GM12891 (cell line): ENCODE measurements at places on chromosomes 12 and 14.
A peak's percentile ranks its signal among the peaks of the same experiment; 100 is the strongest.

DNA sequence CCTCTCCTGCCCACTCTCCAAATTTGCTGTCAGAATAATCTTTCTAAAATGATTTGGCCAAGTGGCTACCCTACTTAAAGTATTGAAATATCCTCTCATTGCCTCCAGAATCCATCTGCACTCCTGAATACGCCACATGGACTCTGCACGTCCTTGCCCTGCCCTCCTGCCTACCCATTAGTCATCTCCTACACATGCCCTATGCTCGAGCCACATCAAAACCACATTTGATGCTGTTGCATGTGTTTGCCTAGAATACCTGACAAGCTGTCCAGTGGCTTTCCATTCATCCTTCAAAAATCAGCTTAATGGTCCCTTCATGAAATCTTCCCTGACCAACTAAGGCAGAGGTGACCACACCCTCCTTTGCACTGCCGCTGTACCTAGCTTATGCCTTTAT, 17.0 kb downstream of the VCPKMT start:
- no peak for DNase-seq

DNA sequence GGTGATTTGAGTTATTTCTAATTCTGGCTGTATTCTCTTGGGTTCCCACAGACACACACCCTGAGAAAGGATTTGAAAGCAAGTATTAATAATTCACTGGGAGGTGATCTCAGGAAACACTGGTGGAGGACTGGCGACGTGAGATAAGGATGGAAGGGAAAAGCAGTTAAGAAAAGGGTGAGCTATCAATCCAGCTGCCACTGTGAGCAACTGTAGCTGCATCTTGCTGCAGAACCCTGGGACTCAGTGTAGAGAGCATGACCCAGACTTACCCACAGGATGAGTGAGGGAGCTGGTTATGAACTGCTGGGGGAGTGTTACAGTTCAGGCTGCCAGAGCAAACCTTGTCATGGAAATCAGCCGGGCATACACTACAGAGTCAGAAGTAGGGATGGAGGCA, 71.9 kb downstream of the RESF1 start:
- no peak for DNase-seq

- no peak for DNase-seq
Measured at GRCh38 chr12:56081393-56082347, 1.7 kb downstream of the ERBB3 start.

GRCh38 chr14:105249182-105250007, 1.1 kb downstream of the BTBD6 start:
- DNase-seq: no peak

DNA sequence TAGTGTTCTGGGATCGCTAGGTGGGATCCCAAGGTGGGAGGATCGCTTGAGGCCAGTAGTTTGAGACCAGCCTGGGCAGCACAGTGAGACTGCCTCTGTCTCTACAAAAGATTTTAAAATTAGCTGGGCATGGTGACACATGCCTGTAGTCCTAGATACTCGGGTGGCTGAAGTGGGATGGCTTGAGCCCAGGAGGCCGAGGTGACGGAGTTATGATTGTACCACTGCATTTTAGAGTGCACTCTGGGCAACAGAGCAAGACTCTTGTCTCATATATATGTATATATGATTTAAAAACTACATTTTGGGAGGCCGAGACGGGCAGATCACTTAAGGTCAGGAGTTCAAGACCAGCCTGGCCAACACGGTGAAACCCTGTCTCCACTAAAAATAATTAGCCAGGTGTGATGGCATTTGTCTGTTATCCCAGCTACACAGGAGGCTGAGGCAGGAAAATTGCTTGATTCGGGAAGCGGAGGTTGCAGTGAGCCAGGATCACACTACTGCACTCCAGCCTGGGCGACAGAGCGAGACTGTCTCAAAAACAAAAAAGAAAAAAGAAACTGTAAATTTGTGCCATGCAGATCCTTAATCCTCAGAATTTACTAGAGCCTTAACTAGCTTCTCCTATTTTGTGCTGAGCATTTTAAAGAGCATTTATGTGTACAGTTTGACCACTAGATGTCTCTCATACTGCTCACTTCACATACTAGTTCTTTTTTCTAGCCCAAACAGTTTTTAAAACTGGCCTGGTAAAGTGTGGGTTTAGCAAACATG, 114.8 kb downstream of the MON2 start:
- DNase-seq: no peak

- no peak for DNase-seq
Measured at GRCh38 chr14:57761800-57762199, 104.1 kb downstream of the SLC35F4 start.

- DNase-seq: no peak
Measured at GRCh38 chr12:113267621-113268020, 46.4 kb downstream of the TPCN1 start.

GRCh38 chr14:45253754-45254310, 830 bp upstream of the MIS18BP1 start:
- no peak for DNase-seq

- no peak for DNase-seq
Measured at GRCh38 chr14:72608391-72609204, 285.3 kb downstream of the DPF3 start.

DNA sequence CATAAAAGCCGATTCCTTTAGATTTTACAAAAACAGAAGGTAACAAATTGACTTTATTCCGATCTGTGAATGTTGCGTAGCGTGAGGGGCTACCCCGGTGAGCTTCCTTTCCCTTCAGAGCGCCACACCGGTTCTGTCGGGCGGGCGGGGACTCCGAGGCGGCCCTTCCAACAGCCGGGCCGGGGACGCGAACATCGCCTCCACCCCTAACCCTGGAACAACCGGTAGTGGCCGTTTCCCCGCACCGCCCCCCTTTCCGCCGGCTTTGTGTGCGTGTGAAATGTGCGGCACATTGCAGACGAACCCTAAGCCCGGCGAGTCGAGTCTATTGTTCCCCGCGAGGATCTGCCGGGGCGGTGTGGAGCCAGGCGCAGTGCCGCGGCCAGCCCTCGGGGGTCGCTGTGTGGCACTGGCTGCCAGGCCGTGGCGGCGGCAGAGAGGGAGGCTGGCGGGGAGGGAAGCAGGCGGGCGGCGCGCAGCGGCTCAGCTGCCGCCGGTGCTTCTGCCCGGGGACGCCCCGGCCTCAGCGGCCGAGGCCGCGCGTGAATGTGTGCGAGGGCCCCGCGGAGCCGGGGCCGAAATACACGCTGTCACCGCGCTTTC, 775 bp upstream of the ARID2 start:
- peak; percentile 40 for DNase-seq

- no peak for DNase-seq
Measured at GRCh38 chr12:47022296-47022695, 57.1 kb upstream of the PCED1B start.

DNA sequence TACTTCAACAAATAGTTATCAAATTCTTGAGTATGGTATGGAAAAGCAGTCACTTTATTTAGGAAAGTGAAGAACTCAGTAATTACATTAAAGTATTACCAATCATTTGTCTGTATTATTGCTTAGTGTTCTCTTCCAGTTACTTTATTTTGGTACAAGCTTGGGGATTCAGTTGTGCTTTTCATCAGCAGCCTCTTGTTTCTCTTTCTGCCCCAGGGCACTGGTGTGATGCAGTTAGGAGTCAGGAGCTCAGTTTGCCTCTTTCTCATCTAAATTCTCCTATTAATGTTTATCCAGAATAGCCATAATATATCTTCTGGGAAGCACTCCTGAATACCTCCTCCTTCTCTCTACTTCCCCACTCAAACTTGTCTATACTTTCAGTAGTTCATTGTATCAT, 25.7 kb downstream of the PMCH start:
- DNase-seq: no peak

DNA sequence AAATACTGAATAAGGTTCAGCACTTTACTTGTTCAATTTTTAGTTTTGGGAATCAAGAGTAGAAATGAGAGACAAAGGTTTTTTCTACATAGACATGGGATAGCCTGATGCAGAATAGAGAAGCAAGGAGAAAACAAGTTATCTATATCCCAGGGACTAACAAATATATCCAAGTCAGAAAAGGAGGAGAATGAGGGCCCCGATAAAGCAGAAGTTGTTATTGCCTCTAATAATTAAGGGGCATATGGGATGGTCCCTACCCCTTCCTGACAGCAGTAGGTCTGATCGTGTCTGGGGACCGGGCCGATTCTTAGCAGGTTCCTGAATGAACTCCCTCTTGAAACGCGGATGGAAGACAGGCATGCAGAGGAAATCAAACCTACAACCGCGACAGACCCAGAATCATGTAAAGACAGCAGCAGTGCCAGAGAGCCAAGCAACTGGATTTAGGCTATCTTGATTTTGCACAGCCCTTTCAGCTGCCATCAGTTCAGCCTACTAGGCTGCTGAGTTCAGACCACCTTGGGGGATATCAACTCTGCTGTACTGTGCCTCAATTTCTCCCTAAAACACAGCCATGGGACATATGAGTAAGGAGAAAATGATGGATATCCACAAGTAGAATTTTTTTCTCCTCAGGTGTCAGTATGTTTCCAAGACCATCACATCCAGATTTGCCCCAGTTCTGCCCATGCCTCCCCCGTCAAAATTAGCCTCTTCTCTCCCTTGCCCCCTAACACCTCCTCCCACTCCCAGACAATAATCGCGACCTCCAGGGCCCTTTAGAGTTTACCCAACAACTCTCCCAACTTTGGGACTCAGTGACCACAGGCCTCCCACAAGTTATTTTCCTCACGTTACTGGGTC, 706 bp downstream of the PRMT5 start:
- DNase-seq: no peak

DNA sequence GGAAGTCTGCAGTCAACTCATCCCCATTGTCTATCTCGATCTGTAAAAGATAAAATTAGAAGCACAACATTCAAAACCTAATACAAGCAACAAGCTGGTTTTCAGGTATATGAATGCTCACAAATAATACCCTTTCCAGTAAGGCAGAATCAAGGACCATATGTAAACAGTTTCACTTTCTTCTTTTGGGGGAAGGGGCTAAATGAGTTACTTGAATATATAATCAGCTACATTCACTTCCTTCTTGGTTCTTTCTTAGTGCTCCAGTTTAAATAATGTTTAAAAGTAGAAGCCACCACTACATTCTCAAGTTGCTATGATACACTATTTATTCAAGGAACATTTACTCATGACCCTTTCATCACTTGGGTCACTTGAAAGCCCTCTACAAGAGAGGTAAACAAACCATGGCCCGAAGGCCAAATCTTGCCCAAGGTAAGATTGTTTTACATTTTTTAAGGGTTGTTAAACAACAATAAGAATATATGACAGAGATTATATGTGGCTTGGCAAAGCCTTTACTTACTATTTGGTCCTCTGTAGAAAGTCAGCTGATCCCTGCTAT, 10.3 kb downstream of the TWF1 start:
- DNase-seq: no peak

DNA sequence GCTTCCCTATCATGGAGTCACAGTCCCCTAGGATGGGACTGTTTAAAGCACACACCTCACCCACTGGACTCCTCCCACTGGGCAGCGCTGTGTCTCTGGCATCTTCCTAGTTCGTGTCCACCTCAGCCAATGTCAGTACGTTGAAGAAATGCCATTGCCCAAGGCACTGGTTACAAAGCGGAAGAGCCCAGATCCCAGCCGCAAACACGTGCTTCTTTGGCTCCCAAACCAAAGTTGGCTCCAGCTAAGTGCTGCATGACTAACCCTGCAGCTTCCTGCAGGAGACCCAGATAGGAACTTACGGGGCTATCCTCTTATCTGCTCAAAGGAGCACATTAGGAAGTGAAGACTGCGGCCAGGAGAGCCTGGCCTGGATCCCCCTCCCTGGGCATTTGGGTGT, 9.3 kb downstream of the SYNE3 start:
- no peak for DNase-seq

GRCh38 chr12:50016501-50017475, 8.5 kb downstream of the RACGAP1 start:
- no peak for DNase-seq

GRCh38 chr12:22729957-22730443, 105.0 kb downstream of the ETNK1 start:
- no peak for DNase-seq

DNA sequence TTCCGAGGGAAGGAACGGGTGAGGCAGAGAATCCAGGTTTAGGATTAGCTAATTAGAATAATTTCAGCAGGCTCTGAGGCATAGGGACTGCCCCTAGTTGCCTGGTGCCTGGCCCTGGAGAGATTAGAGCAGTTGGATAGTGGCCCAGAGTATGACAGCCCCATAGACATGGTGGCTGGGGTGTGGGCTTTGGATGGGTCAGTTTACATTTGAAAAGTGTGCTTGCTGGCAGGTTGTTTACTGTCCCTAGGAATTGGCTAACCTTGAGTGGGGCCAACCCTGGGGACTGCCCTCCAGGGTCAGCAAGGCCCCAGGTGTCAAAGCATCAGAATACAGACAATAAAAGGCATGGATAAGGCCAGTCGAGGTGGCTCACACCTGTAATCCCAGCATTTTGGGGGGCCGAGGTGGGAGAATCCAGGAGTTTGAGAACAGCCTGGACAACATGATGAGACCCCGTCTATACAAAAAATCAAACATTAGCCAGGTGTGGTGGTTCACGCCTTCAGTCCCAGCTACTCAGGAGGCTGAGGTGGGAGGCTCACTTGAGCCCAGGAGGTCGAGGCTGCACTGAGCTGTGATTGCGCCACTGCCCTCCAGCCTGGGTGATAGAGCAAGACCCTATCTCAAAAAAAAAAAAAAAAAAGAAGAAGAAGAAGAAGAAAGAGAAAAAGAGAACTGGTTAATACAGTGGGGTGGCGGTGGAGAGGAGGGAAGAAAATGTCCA, 182.3 kb upstream of the PWP1 start:
- DNase-seq: no peak

DNA sequence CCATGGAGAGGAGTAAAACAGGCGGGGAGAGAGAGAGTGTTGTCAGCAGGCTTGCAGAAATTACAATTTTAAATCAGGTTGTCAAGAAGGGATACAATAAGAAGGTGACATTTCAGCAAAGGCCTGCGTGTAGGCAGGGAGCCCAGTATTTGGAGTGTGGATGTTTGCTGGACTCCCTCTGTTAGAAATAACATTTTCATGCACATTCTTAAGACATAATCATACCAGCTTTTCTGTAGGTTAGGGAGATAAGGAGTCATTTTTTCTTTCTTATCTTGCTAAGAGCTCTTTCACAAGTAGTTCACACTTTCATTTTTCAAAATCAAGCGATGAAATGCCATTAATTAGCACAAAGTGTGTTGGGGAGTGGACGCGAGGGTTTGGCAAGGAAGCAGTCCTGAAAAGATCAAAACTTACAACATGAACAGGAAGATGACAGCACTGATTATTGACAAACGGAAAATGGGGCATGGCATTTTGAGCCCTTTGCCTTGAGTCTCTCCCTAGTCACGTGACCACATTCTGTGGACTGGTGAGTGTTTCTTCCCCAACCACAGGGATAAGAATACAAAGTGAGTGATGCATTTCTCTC, 160.2 kb downstream of the DAD1 start:
- DNase-seq: no peak

- no peak for DNase-seq
Measured at GRCh38 chr12:47609806-47610205, 96.0 kb downstream of the RPAP3 start.

DNA sequence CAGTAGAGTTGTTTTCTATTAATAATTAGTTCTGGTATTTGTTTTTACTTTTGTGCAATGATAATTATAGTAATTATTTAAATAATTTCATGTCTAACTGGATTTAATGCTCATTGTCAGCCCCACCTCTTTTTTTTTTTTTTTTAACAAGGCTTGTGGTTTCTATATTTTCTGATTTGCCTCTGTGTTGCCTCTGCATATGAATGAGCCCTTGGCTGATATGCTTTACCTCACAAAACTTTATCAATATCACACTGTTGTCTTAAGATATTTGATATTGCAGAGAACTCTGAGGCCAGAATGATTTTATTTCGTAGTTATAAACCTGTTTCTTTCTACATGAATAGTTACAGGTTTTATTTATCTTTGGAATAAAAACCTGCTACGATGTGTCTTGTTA, 116.2 kb upstream of the ATP2B1 start:
- no peak for DNase-seq

- DNase-seq: peak; percentile 32
Measured at GRCh38 chr12:10196210-10196609, 16.5 kb upstream of the GABARAPL1 start.
